ENCODE measurements at places on chromosomes 3 and 15. TPM values are rescaled to one million over a fixed set of nuclear protein-coding genes. Genes with fewer than 3 reads are reported as not detected.

ISLR gene
- polyA plus RNA-seq: 5.3 TPM

GRIP2 gene
- polyA plus RNA-seq: 0.39 TPM

CADM2 gene
- polyA plus RNA-seq: 0.25 TPM

XCR1 gene
- 0.08 TPM for polyA plus RNA-seq

GOLGA8J gene
- polyA plus RNA-seq: not detected

POLQ gene
- 3.2 TPM for polyA plus RNA-seq

MINAR1 gene
- 0.29 TPM for polyA plus RNA-seq

PAQR9 gene
- polyA plus RNA-seq: not detected

ATRIP gene
- polyA plus RNA-seq: 4.9 TPM

ITIH1 gene
- polyA plus RNA-seq: 0.13 TPM

COL6A5 gene
- 0.15 TPM for polyA plus RNA-seq

RBP2 gene
- 0.43 TPM for polyA plus RNA-seq

VPS13C gene
- polyA plus RNA-seq: 3.5 TPM

NT5DC2 gene
- polyA plus RNA-seq: 93.7 TPM

SLC6A11 gene
- polyA plus RNA-seq: 7.3 TPM

SNX22 gene
- polyA plus RNA-seq: 0.72 TPM

CDCP1 gene
- polyA plus RNA-seq: 21.0 TPM

RASGRP1 gene
- polyA plus RNA-seq: 4.0 TPM

ABHD14A gene
- polyA plus RNA-seq: 12.9 TPM

MRPL46 gene
- 18.2 TPM for polyA plus RNA-seq

MRAS gene
- 2.4 TPM for polyA plus RNA-seq

ZPLD1 gene
- polyA plus RNA-seq: not detected

COMMD4 gene
- 66.1 TPM for polyA plus RNA-seq

PRR20G gene
- polyA plus RNA-seq: not detected

CCR9 gene
- polyA plus RNA-seq: not detected

SSUH2 gene
- polyA plus RNA-seq: 0.22 TPM

LRRK1 gene
- 4.4 TPM for polyA plus RNA-seq

PLA2G4F gene
- 12.9 TPM for polyA plus RNA-seq

CFAP161 gene
- 0.02 TPM for polyA plus RNA-seq

MAPKBP1 gene
- polyA plus RNA-seq: 57.3 TPM

BNIP2 gene
- 24.3 TPM for polyA plus RNA-seq

WDR93 gene
- polyA plus RNA-seq: not detected

CPA3 gene
- polyA plus RNA-seq: 0.28 TPM

TPRG1 gene
- polyA plus RNA-seq: 50.3 TPM

B4GALT4 gene
- 16.5 TPM for polyA plus RNA-seq

CCPG1 gene
- 6.7 TPM for polyA plus RNA-seq

IQCF5 gene
- polyA plus RNA-seq: not detected

TM6SF1 gene
- 0.75 TPM for polyA plus RNA-seq

C2CD4A gene
- 0.04 TPM for polyA plus RNA-seq

CCR3 gene
- not detected for polyA plus RNA-seq

SHC4 gene
- 0.12 TPM for polyA plus RNA-seq

CX3CR1 gene
- 0.14 TPM for polyA plus RNA-seq

SERPINI2 gene
- polyA plus RNA-seq: 0.71 TPM

EPHB1 gene
- 0.04 TPM for polyA plus RNA-seq

ACKR2 gene
- 0.88 TPM for polyA plus RNA-seq

ARL6 gene
- polyA plus RNA-seq: 1.5 TPM

IFT122 gene
- polyA plus RNA-seq: 5.5 TPM

WDR72 gene
- polyA plus RNA-seq: 0.04 TPM

CAND2 gene
- polyA plus RNA-seq: 1.2 TPM

Measured in esophagus (tissue), 2 donors.